Activated CD4-positive, alpha-beta memory T cell treated with anti-CD3 and anti-CD28 coated beads for 36 hours (primary cell): ENCODE measurements at places on chromosomes 5 and 9. TPM values are rescaled to one million over a fixed set of nuclear protein-coding genes. Genes with fewer than 3 reads are reported as not detected.

CER1 gene
- total RNA-seq, result not detected

PCDH12 gene
- 1.7 TPM for total RNA-seq

TRIM7 gene
- 2.9 TPM for total RNA-seq

HEMGN gene
- total RNA-seq, result 0.69 TPM

ICE1 gene
- total RNA-seq, result 25.5 TPM

TNC gene
- 0.52 TPM for total RNA-seq

AQP7 gene
- total RNA-seq, result 0.12 TPM

IL11RA gene
- total RNA-seq, result 19.3 TPM

SURF4 gene
- total RNA-seq, result 358 TPM

BTNL9 gene
- total RNA-seq, result not detected

FCN2 gene
- not detected for total RNA-seq
